Activated CD8-positive, alpha-beta memory T cell treated with anti-CD3 and anti-CD28 coated beads for 1 hour (primary cell): ENCODE measurements at places on chromosomes 3 and 15.

- DNase-seq: no peak
These were observed 609.7 kb upstream of the GOLIM4 start for GRCh38 chr3:168705412-168705811.

DNA sequence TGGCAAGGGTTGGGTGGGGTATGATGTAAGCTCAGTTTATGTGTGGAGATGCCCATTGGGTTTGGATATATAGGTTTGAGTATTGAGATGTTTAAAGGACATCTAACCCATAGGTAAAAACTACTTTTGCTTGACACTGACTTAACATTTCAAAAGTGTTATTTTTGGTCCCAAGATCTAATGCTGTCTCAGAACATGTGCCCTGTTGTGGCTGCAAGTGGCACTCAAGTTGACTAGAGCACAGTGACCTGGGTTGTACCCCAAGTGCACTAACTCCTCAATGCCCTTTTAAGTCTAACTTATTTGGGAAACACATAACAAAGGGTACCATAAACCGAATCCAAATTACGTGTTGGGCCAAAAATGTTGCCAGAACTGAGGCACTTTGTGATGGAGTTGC lies 56.5 kb upstream of the CCR4 start:
- no peak for DNase-seq

GRCh38 chr15:77505556-77505955 lies 84.9 kb downstream of the HMG20A start:
- no peak for DNase-seq

- DNase-seq: no peak
These were observed 58.6 kb downstream of the WWTR1 start for GRCh38 chr3:149599236-149599635.

DNA sequence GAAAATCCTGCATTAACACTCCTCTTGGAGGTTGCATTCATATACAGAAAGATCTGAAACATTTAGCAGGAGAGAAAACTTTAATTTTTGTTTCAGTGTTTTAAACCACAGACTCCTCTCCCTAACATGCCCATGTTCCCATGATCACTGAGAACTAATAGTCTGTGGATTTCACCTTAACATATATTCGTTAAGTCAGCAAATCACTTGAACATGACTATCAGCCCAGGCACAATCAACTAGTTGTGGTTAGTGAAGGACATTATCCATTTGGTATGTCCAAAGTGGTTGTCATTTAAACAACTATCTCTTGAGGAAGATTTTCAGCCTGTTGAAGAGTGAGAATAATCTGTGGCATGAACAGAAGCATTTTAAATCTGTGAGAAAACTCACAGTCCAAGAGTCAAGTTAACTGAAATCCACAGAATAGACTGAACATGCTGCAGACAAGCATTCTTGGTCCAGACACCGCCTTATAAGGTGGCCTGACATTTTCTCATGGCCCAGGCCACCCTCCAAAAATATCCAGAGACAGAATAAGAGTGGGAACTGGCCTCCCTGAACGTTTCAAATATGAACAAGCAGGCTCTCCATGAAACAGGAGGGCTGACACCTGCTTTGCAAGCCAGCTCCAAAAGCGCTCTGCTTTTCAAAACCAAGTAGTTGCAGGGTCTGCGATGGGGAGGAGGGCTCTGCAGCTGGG lies 39.9 kb upstream of the ADCY5 start:
- DNase-seq: no peak

- DNase-seq: no peak
These were observed 208.6 kb downstream of the NFKBIZ start for GRCh38 chr3:102057781-102058421.

DNA sequence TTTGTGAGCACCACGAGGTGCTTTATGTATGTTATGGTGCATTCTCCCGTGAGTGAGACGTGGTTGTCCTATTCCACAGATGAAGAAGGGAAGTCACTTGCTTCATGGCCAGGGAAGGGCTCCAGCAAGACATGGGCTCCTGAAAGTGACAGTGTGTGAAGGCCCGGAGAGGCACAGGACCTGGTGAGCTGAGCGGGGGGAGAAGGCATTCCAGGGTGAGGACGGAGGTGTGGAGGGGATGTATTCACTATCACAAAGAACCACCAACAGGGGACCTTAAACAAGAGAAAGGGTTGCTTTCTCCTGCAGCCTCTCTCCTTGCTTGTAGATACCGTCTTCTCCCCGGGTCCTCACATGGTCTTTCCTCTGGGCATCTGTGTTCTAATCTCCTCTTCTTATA lies 139.1 kb downstream of the FBLN2 start:
- no peak for DNase-seq
